ENCODE measurements at places on chromosomes 2 and 18.
A peak's percentile ranks its signal among the peaks of the same experiment; 100 is the strongest.

DNA sequence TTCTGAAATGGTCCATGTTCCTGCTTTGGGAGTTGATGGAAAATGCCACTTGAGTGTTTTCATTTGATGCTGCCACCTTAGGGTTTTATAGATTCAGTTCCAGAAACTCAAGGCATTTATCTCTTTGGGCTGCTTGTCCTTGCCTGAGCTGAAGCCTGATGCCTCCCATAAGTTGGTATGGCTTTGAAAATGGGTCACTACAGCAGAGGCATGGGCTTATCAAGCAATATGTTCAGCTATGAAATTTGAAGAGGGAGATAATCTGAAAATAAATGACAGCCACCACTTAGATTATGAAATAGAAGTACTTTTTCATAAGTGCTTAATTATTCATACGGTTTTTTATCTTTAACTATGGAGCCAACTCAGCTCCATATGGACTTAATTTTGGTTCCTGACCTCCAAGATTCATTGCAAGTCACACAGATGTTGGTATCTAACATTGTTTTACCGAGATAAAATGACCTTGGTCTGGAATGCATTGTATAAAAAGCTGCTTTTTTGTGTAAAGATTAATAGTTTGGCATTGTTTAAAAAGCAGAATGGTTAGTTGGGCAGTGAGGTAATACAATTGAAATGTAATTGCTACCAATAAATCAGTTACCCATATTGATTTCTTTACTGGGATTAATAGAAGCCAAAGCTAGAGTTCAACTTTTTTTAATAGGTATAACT is 4.5 kb downstream of the SLC14A1 start:
- no peak for DNase-seq

- DNase-seq = no peak
These were observed 214.4 kb upstream of the HS6ST1 start for GRCh38 chr2:128533101-128533500.

GRCh38 chr2:103161456-103162289 is 399.8 kb downstream of the TMEM182 start:
- DNase-seq = peak; percentile 6

DNA sequence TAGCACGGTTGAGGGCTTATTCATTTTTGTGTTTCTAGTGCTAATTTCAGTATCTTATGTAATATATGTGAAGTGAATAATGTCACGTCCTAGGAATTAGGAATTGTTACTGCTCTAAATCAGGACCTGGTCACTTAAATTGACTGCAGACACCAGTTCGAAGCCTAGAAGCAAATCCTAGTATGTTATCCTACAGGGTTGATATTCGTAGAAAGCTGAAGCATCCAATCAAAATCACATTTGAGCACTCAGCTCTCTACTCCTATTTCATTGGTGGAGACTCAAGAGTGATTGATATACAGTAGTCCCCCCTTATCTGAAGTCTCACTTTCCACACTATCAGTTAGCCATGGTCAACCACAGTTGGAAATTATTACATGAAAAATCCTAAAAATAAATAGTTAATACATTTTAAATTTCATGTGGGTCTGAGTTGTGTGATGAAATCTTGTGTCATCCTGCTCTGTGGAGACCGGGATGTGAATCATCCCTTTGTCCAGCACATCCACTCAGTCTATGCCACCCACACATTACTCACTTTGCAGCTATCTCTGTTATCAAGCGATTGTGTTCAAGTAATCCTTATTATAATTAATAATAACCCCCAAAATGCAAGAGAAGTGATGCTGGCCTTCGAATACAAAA is 35.2 kb upstream of the SCN9A start:
- DNase-seq = no peak

- DNase-seq = no peak
These were observed 27.7 kb upstream of the SEMA4C start for GRCh38 chr2:96897491-96898134.

- DNase-seq = no peak
These were observed 22.4 kb downstream of the MOGAT1 start for GRCh38 chr2:222693837-222694236.

DNA sequence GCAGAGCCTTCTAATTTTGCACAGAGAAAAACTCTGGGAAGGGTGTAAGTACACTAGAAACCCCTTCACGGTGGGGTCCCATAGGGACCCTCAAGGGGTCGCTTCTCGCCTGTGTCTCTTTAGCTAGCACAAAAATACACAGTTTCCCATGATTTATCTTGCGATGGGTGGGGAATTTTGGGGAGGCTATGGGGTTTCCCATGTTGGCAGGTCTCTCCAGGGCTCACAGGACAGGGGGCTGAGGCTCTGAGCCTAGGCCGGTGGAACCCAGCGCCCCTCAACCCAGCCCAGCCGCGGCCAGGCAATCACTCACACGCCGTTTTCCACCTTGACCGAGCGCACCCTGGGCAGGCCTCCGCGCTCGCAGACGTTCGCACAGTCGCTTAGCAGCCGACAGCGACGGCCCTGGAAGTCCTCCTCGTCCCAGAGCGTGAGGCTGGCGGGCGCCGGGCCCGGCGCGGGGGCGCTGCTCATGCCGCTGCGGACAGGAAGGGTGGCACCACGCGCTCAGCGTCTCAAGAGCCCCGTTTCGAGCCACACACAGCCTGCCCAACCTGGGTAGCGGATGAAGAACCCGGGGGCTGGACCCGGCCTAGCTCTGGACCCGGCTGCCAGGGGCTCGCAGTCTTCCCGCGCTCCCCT is 398 bp downstream of the CRYBA2 start:
- DNase-seq = no peak

DNA sequence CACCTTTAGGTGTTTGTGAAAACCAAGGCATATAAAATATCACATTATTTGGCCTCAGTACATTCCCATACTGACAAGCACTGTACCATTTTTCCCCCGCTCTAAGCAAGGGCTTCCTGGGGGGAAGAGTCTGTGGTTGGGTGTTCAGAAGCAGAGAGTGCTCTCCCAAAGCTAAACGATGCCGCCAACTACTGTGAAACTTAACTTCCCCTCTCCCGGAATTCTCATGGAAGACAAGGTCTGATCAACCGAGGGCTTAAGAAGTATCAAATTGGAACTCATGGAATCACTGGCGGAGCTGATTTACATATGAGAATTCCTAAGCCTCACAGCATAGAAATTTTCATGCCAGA is 433 bp upstream of the MFF start:
- no peak for DNase-seq

GRCh38 chr2:166671801-166672200 is 177.8 kb upstream of the SCN7A start:
- DNase-seq = no peak

- DNase-seq = no peak
These were observed 241.2 kb upstream of the NCKAP5 start for GRCh38 chr2:133809485-133809884.

DNA sequence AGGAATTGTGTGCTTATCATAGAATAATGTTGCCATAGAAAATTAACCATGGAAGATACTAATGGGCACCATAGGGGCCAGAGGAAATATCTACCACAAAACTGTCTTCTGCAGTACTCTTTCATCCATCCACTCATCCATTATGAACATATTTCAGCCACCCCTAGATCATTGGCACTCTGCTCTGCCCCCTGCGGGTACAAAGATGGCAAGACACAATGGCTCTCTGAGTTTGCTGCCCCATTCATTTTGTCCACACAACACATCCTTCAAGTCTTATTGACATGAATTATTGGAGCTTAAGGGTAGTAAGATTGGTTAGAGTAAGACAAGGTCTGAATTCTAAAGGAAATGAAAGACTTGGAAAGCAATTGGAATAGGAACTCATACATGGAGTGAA is 1224.7 kb upstream of the CELF4 start:
- DNase-seq = no peak

DNA sequence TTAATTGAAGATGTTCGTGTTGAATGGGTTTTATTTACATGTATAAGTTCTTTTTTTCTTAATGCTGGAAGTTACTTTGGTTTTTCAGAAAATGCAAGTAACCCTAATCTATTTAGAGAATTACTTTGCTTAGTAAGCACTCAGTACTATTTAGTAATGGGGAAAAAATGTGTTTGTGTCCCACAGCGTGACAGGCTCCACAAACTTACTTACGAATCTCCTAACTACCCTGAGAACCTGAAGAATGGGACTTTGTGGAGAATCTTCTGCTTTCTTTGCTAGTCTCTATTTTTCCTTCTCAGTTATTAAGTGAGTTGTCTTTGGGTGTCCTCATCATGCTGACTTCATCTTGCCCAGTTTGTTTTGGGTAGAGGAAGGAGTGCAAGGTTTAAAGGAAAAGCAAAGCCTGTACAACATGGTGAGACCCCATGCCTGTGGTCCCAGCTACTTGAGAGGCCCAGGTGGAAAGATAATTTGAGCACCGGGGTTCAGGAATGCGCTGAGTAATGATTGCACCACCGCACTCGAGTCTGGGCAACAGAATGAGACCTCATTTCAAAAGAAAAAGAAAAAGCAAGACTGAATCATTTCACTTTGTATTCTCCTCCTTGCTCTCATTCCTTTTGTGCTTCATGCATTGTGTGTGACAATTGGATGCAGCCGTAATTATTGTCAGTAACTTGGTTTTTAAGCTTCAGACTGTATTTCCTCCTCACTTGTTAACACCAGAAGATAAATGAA is 10.2 kb downstream of the NEDD4L start:
- no peak for DNase-seq

DNA sequence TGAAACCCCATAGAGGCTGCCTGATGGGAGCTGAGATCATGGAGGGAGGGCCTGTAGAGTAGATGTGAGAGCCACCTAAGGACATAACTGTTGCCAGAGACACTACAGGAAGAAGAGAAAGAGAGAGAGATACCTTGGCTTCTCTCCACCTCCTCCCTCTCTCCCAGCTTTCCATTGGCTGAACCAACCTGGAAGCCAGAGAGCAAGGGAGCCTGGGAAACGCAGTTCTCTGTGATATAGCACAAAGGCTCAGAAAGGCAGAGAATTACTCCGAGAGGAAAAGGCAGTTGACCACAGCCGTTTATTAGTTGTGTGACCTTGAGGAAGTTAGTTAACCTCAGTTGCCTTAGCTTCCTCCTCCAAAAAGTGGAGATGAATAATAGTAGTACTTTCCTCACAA is 37.7 kb upstream of the MAT2A start:
- DNase-seq = no peak

DNA sequence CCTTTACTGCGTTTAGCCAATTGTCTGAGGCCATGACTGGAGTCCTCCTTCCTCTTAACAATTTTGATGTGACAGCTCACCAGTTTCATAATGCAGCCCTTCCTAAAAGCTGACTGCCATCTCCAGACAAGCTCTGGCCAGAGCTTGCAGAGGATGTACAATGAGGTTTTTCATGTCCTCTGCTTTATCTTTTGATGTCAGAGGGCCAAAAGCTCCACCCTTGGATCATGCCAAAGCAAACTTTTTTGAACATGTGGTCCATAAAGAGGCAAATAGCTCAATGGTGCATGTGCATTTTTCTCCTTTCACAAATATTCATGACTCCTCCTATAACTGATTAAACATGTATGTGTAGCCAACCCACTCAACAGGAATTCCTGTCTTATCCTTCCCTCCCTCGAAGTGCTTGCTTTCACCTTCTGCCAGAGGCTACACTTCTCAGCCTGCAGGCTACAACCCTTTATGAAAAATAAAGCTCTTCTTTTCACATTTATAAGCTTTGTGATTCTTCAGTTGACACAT is 266.2 kb downstream of the FBXO15 start:
- no peak for DNase-seq

- DNase-seq = no peak
These were observed 287.3 kb upstream of the NCKAP5 start for GRCh38 chr2:133855526-133855925.

DNA sequence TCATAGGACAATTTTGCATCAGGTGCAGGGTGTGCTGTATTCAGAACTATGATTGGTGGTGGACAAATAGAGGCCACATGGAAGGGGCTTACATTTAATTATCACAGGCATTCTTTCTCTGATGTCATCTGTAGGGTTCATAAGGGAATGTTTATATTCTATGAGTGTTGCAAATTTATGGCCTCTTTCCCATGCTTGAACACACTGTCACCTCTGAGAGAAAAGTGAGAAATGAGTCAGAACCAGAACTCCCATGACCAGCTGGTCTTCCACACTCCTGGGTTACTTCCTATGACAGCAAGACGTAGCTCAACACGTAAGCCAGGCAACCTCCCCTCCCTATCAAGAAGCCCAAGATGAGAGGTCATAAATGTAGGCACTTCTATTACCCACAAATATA is 310.8 kb downstream of the PIEZO2 start:
- DNase-seq = no peak

- no peak for DNase-seq
These were observed 1403.3 kb upstream of the DDX18 start for GRCh38 chr2:116411211-116411610.

- DNase-seq = no peak
These were observed 34.3 kb downstream of the ZAP70 start for GRCh38 chr2:97747716-97748115.

GRCh38 chr2:146489386-146489785 is 1355.4 kb upstream of the ACVR2A start:
- no peak for DNase-seq

GRCh38 chr2:136572335-136572734 is 193.0 kb upstream of the THSD7B start:
- no peak for DNase-seq

DNA sequence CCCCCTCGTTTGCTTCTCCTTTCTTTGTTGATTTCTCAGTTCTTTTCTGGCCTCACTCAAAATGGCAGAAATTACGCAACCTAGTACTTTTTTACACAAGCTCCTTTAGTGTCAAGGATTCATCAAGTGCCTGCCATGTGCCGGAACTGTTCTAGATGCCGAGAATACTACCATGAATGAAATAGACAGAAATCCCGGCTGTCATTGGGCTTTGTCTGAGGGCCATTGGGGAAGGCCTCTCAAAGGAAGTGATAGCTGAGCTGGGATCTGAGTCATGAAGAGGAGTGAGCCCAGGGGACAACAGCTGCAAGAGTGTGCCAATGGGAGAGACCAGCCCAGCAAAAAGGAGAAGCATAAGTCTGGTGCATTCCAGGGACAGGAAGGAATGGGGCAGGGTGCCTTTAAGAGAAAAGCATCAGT is 34.3 kb upstream of the PPP1CB start:
- DNase-seq = no peak

DNA sequence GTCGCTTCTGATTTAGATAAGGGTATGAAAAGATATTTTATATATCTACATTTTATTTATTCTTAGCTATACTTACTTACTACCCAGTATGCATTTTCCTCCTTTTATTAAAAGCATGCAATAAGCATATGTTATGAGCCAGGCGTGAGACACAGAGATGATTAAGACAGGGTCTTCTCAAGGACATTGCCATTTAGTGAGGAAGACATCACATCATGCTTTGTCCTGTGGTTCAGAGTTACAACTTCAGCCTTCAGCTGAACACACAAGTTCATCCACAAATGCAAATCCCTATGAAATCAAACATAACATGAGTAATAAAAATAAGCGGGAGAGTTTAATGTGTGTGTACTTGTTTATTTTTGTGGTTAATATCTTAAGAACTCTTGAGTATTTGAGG is 30.2 kb downstream of the GRHL1 start:
- DNase-seq = no peak

GRCh38 chr18:11271954-11272353 is 122.6 kb upstream of the PIEZO2 start:
- DNase-seq = no peak
